ENCODE measurements at places on chromosomes 16 and 17.

GRCh38 chr16:75044800-75045361, 46.1 kb downstream of the ZNRF1 start:
- peak; percentile 48 for DNase-seq

DNA sequence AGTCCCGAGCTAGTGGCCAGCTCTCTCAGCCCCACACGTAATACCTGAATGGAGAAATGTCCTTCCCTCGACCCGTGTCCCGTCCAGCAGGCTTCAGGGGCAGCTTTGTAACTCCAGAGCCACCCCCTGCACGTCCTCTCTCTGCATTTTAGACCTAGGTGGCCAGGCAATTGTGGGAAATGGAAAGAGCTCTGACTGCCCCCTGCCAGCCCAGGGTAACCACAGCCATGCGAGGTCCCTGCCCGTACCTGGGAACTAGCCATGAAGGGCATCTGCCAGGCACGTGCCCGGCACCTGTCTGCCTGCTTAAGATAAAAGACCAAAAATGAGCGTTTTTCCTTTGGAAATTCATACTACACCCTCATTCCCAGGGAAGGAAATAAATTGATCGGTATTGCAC, 9.2 kb downstream of the MAPK8IP3 start:
- DNase-seq = no peak

- DNase-seq = peak; percentile 80
These were observed 4.0 kb downstream of the MAFG start for GRCh38 chr17:81923302-81924260.

DNA sequence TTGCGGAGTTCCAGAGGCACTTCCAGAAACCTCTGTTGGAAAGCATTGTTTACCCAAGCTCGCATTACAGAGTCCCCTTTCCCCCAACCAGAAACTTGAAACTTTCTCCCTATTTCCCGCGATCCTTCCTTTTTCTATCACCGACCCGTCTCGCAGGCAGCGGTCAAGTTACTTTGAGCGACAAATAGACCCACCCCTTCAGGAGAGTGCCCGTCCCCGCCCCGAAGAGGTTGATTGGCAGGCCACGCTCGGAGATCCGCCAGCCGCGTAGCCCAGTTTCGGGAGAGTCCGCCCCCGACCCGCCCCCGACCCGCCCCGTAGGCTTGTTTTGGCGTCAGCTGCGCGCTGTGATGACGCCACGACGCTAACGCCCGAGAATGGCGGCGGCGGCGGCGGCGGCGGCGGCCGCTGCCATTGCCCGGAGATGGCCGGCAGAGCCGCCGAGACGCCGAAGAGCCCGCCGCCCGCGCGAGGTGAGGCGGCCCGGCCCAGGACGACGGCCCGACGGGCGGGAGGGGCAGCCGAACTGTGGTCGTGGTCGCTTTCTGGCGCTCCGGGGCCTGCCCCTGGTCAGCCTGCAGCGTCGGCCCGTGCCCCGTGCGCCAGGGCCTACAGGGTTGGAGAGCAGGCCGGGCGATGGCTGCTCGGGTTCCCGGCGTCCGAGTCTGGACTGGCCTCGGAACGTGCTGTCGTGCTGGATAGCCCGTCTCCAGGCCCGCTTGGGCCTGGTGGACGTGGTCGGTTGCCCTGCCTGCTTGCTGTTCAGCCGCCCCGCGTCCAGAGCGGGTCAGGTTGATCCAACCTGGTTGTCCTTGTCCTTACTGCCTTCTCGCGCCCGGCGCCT, at the start of gene PSKH1:
TSS of gene PSKH1 (plus strand) at position 356 of the 844 bp plus-strand sequence. CDS start 15,496 bp downstream, outside the sequence.
- peak; percentile 97 for DNase-seq

GRCh38 chr16:85640254-85640558, 27.1 kb downstream of the GSE1 start:
- no peak for DNase-seq

DNA sequence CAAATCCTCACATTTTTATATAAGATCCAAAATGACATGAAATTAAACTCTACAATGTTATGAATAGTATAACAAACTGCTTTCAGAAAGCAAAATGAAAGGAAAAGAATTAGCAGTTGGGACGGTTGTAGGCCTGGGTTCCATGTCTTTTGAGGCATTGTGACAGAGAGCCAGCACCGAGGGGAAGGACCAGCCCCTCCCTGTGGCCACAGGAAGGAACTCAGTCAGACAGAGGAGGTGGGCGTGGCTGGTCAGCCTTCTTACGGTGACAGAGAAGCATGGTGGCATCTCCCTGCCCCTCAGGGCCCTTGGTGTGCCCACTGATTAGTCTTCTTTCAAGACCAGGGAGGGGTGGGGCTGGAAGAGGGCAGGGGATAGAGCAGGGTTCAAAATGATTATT, 5.7 kb downstream of the ZNF319 start:
- peak; percentile 70 for DNase-seq

DNA sequence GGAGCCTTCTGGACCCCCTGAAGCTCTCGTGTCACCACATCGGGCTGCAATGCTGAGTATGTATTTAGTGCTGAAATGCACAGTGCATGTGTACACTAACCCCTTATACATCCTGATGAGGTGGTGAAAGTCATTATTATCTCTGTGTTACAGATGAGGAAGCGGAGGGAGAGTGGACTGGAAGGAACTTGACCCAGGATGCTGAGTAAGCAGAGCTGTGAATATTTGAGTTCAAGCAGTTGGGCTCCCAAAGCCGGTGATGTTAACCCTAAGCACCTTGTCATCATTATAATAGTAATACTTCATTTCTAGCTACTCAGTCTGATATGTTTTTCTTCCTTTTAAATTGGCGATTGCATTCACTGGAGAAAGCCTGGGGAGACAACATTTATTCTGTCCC, 25.9 kb upstream of the NKD1 start:
- no peak for DNase-seq

DNA sequence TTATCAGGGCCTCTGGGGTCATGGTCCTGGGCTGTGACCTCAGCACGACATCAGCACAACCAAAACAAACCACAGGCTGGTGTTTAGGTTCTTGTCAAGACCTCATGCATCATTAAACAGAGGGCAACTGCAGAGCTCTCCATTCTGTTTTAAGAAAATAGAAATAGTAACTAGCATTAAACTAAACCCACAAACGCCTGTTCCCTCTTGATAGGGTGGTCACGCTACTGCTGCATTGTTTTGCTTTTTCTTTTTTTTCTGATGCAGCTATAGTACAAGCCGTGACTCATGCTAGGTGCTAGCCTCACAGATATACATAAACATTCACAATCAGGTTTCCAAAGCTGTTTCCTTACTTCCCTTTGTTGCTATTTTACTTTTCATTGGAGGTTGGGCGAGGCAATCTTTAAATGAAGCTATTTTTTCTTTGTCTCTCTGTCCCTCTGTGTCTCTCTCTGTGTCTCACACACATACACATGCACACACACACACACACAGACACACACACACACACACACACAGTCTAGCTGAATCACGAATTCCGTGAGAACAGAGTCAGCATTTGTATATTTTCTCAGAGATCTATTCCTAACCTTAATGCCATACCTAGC, 310.3 kb downstream of the CDH13 start:
- no peak for DNase-seq

DNA sequence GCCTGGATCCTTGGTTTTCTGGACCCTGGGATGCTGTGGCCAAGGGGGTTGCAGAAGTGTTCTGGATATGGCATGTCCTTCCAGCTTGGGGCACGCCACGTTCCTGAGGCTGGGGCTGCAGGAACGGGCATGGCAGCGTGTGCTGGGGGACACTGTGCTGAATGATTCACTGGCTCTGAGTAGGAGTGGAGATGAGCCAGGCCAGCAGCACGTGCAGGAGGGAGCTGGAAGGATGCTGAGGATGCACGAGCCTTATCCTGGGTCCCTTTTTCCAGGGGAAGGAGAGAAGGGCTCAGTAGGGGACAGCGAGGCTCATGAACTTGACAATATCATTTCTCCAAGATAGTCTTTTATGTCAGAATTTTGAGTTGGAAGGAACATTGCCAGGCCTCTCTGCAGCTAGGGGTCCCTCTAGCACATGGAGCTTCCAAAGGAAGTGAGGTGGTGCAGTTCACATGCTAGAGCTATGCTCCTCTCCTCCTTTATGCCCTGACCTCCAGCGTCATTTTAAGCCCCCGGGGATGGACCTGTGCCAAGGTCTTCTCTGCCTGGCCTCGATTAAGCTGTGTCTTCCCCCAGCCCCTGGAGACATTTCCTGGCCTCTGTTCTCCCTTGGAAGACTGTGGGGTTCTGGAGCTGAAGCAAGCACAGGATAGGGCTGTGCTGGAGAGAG, 125.9 kb downstream of the OR1D5 start:
- DNase-seq = no peak

DNA sequence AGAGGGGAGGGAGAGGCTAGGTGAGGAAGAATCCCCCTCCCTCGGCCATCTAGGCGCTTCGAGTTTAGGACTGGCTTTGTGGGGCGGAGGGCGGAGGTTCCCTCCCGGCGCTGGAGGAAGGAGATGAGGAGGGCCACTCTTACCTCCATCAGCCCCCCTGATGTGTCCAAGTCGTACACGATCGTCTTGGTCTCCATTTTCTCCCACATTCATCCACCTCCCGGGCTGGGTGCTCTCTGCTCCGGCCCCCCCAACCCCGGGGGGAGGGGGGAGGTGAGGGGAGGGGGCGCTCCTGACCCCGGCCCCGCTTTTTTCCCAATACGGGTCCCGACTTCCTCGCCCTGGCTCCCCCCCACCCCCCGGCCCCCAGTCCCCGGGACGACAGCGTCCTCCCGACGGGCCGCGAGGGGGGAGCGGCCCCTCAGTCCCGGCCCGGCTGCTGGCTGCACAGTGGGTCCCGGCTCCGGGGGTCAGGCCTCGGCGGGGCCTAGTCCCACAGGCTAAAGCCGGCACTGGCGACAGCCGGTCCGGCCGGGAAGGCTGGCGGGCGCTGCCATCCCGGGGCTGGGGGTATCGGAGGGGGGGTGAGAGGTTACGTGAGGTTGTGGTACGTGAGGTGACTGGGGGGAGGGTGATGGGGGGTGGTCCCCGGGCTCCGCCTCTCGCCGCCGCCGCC, 428 bp downstream of the PHF12 start:
- no peak for DNase-seq

- no peak for DNase-seq
These were observed 36.9 kb upstream of the CRISPLD2 start for GRCh38 chr16:84782846-84783245.

GRCh38 chr17:36629252-36629847, 28.0 kb downstream of the MRM1 start:
- peak; percentile 77 for DNase-seq

GRCh38 chr16:49048557-49048956, 233.1 kb downstream of the CBLN1 start:
- DNase-seq = no peak

DNA sequence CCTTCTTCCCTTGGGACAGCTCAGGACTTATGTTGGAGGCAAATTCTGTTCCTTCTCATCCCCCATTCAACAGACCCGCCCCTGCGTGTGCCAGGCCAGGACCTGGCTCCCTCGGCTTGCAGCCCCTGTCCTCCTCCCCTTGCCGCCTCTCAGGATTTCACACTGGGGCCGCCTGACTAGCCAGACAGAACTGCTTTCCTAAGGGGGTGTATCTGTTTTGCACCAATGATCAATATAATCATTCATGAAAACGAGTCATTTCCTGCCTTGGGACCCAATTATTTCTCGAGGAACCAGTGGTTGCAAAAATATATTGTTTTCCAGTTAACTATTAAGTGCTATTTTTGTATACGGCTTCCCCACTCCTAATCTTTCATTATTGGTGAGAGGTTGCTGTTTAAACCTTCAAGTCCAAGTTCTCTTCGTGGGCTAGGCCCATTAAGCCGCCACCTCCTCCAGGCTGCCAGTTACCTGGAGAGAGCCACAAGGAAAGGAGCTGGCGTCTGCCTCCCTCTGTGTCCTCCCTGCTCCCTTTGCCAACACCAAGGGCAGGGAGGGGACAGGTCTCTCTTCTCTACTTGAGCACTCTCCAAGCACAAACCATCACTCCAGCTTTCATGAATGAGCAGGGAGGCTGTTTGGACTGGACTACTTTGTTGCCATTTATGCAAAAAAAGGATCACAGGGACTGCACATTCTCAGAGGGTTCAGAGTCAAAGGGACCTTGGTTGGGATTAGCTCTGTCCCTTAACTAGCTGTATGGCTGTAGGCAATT, 8.9 kb downstream of the DCAKD start:
- DNase-seq = no peak

DNA sequence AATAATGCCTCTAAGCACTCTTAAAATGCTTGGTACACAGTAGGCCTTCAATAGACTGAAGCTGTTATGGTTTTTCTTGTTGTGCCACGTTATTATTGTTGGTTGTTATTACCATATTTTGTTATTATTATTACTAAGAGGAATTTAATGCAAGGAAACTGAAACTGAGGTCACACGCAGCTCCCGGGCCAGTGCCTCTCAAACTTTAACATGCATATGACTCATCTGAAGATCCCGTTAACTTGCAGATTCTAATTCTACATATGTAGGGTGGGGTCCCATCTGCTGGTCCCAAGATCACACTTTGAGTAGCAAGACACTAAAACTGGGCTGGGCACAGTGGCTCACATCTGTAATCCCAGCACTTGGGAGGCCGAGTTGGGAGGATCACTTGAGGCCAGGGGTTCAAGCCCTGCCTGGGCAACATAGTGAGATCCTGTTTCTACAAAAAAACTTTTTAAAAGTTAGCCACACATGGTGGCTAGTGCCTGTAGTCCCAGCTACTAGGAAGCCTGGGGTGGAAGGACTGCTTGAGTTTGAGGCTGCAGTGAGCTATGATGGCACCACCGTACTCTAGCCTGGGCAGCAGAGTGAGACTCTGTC, 888 bp downstream of the ACSM5 start:
- DNase-seq = no peak

DNA sequence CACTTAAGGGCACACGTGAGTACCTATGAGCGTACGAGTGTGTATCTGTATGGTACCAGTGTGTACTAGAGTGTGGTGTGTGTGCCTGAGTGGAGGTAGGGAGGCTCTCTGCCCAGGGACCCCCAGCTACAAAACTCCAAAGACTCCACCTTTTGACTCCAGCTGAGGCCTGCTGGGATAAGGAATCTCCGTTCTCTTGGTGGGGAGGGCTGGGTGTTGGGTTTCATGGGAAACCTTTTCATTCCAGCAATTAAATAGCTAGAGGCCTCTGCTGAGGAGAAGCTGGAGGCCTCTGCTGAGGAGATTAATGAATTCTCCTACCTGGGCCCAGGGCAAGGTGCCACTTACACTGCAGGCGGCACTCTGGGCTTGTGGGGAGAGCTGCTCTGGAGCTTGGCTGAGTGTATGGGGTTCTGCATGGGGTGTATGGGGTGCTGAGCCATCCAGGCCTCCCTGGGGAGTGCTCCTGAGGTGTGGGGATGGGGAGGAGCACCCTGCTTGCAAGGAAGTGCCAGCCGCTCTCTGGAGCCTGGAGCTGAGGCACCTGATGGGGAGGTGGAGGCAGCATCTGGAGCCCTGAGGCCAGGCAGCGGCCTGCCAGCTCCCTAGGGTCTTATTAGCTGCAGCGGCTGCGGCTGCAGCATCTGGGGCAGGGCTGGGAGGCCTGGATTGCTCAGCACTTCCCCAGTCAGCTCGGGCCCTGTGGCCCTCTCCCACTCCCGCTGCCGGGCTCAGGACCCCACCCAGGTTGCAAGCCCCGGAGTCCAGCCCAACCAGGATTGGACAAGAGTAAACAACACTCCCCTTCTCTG, 4.6 kb downstream of the ANKRD13B start:
- DNase-seq = no peak
